ENCODE measurements at places on chromosomes 12 and 14. TPM values are rescaled to one million over a fixed set of nuclear protein-coding genes. Genes with fewer than 3 reads are reported as not detected.

Gene TCL1B
- total RNA-seq, result not detected

- DNase-seq, result no peak
Observed at GRCh38 chr14:102573591-102574046, 18.8 kb upstream of the RCOR1 start.

Gene COCH
- total RNA-seq, result 1.3 TPM

Gene TAS2R8
- not detected for total RNA-seq

DNA sequence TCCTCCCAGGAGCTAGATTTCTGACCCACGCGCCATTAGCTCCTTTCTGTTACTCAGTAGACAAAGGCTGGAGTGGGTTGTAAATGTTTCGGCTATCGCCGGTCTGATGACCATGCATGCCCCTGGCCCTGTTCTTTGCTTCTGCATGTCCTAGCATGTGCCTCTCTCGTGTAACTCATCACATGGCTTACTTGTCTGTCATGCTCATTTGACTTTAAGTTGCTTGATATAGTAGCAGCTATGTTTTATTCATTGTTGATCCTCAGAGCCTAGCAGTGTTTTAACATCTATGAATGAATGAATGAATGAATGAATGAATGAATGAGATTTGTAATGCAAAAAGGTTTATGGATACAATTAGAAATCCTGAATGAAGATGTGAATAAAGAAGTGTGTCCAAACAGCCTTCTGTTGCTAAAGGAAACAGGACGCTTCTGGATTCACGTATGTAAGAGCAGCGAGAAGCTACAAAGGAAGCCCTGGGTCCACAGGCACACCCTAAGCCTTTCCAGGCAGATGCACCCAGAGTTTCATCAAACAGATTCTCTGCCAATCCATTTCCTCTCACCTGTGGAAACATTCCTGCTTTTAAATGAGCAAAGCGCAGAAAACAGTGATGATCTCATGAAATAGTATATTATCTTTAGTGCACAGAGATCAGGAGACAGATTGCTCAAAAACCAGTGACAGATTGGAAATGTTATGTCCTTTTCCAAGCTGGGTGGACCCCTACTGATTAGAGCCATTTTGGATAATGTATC, 3.4 kb downstream of the GSG1 start:
- DNase-seq, result no peak

Gene CMA1
- total RNA-seq, result 2.1 TPM

- no peak for DNase-seq
Observed at GRCh38 chr14:78075555-78076277, 94.5 kb upstream of the NRXN3 start.

GRCh38 chr14:61326847-61327246, 5.5 kb downstream of the PRKCH start:
- DNase-seq, result no peak

DNA sequence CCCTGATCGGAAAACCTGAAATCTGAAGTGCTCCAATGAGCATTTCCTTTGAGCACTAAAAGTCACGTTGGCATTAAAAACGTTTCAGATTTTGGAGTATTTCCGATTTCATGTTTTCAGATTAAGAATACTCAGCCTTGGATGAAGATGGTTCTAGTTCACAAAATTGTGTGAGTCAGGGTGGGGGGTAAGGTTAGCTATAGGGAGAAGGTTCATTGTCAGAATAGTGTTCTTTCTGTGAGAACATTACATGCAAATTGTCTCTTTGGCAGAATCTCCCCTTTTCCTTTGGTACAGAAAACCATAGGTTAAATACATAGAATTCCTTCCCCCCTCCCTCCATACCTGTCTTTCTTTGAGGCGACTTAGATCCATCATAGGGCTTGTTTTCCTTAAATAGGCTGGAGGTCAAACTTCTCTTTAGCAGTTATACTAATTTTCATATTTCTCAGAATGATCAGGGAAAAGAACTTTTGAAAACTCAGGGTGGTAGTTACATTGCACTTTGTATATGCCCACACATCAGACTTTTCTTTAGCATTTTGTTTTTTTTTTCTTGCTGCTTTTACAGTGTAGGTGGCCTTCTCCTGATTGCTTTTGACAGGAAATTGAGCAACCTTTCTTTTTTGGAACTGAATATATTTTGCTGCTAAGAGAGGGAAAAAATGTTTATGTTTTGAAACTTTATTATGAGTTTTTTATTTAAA, 503.5 kb downstream of the PCNX1 start:
- no peak for DNase-seq

Gene SAMD15
- 0.10 TPM for total RNA-seq

Gene NKX2-8
- not detected for total RNA-seq

GRCh38 chr14:78512021-78512420, 341.8 kb downstream of the NRXN3 start:
- DNase-seq, result no peak

DNA sequence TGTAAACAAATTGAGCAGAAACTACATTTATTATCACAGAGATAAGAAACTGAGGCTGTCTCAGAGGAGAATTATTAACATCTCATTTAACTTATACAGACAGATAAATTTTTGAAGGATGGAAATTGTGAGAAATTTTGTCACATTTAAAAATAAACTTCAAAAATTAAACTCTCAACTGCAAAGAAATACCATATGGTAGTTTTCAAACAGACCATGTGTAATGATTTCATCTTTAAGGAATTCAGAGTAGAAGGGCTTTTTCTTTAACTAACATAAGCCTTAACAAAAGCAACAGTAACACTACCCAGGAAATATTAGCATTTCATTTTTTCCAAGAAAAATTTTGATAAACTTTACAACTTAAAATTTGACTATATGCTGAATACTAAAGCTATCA, 26.6 kb downstream of the NUP37 start:
- no peak for DNase-seq

Gene ASIC1
- total RNA-seq, result 3.2 TPM

DNA sequence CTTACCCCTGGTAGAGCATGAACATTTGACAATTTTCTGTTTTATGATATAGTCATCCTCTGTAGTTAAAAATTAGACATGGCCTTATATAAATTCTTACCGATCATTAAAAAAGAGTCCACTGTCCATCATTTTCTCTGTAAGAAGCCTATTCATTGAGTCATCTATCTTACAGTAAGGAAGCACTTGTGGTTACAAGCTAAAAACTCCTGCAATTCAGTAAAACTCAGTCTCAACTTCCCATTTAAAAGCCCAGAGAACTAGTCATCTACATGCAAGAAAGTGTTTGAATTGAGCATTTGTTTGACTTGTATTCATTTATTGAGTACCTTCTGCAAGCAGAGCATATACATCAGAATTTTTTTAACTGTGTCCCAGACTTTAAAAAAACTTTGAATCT, 63.3 kb downstream of the GTF2A1 start:
- no peak for DNase-seq

- DNase-seq, result no peak
Observed at GRCh38 chr14:33686218-33686617, 264.7 kb downstream of the EGLN3 start.

Gene CLMN
- 2.6 TPM for total RNA-seq

DNA sequence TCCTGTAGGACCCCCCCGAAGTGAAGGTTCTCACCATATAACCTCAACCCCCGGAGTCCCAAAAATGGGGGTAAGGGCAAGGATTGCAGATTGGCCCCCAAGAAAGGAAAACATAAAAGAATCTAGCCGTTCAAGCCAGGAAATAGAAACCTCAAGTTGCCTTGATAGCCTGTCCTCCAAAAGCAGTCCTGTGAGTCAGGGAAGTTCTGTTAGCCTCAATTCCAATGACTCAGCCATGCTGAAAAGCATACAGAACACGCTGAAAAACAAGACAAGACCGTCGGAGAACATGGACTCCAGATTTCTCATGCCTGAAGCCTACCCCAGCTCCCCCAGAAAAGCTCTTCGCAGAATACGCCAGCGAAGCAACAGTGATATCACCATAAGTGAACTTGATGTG, 344.2 kb upstream of the RGS6 start:
- DNase-seq, result no peak

- no peak for DNase-seq
Observed at GRCh38 chr14:84610086-84610485, 919.9 kb upstream of the FLRT2 start.

DNA sequence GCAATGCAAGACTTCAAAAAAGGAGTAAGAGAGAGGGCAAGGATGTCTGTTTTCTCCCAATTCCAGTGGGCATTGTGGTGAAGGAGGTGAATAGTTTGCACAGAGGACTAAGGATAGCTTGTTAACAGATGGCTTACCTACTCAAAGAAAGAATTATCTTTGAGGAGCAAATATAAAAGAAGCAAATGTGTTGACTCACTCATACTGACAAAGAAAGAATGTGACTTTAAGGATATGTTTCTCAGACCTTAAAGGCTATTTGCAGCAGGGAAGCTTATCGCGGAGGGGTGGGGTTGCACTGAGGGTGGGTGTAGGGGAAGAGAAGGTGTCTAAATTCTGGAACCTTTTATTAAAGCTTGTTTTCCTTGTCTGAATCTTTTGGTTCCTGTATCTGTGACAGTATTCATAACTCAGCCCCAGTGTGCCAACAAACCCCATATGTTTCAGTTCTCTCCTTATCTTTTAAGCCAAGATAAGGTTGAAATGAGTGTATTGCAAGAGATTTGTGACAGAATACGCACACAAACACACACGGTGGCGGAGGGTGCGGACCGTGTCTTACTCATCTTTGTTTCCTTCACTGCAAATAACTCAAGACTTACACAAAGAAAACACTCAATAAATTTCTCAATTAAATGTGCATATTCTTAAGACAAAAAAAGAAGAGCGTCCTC, 146.4 kb upstream of the ARID2 start:
- DNase-seq, result no peak

GRCh38 chr12:80273144-80273543, 170.9 kb upstream of the PTPRQ start:
- no peak for DNase-seq

Measured in activated naive CD4-positive, alpha-beta T cell treated with anti-CD3 and anti-CD28 coated beads for 36 hours (primary cell).